ENCODE measurements at places on chromosomes 12 and 14. TPM values are rescaled to one million over a fixed set of nuclear protein-coding genes. Genes with fewer than 3 reads are reported as not detected.

PLEKHG3 gene
- total RNA-seq = 39.6 TPM

SLC22A17 gene
- total RNA-seq = 13.1 TPM

GRCh38 chr12:19630536-19630935 lies 191.2 kb downstream of the AEBP2 start:
- no peak for DNase-seq

- DNase-seq = no peak
Observed at GRCh38 chr14:100131181-100131580, 28.3 kb downstream of the DEGS2 start.

GRCh38 chr14:70791971-70792370 lies 17.3 kb downstream of the MAP3K9 start:
- no peak for DNase-seq

DNA sequence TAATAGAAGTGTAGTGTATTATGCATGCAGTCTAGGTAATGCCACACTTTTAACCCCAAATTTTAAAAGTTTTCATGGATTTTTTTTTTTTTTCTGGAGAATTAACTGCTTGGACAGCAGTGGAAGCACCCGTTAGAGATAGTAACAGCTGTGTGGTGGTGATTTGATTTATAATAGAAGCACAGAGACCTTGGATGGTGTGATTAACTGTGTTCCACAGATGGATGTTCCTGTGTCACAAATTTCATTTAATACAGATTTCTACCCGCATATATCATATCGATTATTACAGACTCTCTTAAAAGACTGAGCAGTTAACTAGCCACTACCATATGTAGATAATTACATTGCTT lies 47.0 kb downstream of the IFT81 start:
- no peak for DNase-seq

All from skin of body (tissue), 3 donors.